ENCODE measurements at places on chromosomes 5 and 9.

- no peak for DNase-seq
These were observed 916 bp downstream of the SHLD3 start for GRCh38 chr5:65625743-65626142.

- no peak for DNase-seq
These were observed 75.1 kb downstream of the HSD17B4 start for GRCh38 chr5:119527351-119527750.

DNA sequence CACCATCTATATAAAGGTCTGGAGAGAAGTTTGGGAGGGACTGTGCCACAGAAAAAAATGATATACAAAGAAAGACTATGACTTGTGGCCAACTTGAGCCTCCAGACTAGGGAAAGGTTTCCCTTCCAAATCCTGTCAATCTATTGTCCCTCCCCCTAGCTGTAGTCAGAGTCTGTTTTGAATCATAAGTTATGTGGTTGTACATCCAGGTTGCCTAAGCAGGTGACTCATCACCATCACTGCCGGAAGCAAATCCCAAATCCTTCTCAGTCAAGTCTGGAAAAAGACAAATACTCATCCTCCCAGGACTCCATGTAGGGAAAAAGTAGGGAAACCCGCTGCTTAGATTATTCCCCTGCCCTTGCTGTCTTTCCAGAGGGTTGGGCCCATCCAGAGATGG is 235.7 kb downstream of the CDK5RAP2 start:
- DNase-seq, result no peak

GRCh38 chr9:105413525-105413924 is 34.3 kb upstream of the FSD1L start:
- no peak for DNase-seq

- no peak for DNase-seq
These were observed 10.5 kb upstream of the S1PR3 start for GRCh38 chr9:88980740-88981203.

GRCh38 chr5:148956477-148957385 is 106.1 kb downstream of the SH3TC2 start:
- DNase-seq, result no peak

- DNase-seq, result no peak
These were observed 75.1 kb downstream of the GNAQ start for GRCh38 chr9:77956555-77956954.

- DNase-seq, result no peak
These were observed 39.6 kb upstream of the SLC6A19 start for GRCh38 chr5:1161833-1162229.

GRCh38 chr5:116806836-116807235 is 232.2 kb upstream of the SEMA6A start:
- no peak for DNase-seq

- DNase-seq, result no peak
These were observed 29.7 kb upstream of the RNU6ATAC start for GRCh38 chr9:134193912-134194535.
